CD4-positive, alpha-beta T cell treated with Interleukin-15 for 1 hour (primary cell): ENCODE measurements at places on chromosomes 2 and 18.

- no peak for DNase-seq
These were observed 56.3 kb upstream of the LDAH start for GRCh38 chr2:20879221-20879620.

DNA sequence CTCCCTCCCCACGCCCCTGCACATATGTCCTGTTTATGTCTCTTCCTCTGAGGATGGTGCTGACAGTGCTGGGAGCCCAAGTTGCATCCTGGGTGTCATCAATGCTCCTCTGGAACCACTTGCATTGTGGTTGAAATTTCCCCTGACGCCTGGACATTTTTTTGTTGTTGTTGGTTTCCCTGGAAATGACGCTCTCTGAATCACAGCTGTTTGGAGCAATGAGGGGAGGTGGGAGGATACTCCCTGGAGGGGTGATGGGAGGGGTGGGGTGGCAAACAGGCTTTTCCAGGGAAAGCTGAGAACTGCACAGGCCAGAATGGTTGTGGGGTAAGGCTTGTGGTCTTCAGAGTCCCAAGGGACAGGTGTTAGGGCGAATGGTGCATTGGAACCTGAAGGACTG is 29.6 kb downstream of the CELF4 start:
- DNase-seq = no peak

DNA sequence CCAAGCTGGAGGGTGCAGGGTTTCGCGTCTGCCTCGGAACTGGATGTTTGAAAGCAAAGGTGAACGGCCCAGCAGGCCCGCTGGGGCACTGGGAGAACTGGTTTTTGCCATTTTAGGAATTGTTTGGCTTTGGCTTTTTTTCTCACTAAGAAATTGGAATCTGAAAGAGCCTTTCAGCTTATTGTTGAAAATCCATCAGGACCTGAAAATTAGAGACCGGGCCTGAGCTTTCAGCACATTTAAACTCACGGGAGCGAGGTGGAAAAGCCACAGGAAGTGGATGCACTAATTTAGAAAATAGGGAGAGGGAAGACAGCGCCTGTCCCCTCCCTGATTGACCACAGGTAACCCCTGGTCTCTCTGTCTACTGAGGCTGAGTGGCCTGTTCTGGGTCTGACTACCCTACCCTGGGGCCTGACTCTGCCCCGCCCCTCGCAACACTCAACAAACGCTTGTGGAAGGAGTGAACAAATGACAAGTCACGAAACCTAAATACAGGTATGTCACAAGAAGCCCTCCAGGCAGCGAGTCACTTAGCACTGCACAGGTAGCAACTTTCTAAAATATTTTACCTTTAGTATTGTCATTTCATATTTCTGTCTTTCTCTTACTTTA is 100.3 kb upstream of the MBOAT2 start:
- DNase-seq = no peak

GRCh38 chr2:6823111-6823510 is 42.6 kb downstream of the CMPK2 start:
- no peak for DNase-seq

GRCh38 chr2:48946449-48947048 is 191.0 kb upstream of the LHCGR start:
- DNase-seq = no peak

GRCh38 chr2:20533993-20534622 is 87.2 kb downstream of the RHOB start:
- DNase-seq = no peak
